Transverse colon (tissue), 4 donors: ENCODE measurements at places on chromosomes 12 and 14. TPM values are rescaled to one million over a fixed set of nuclear protein-coding genes. Genes with fewer than 3 reads are reported as not detected.

DNA sequence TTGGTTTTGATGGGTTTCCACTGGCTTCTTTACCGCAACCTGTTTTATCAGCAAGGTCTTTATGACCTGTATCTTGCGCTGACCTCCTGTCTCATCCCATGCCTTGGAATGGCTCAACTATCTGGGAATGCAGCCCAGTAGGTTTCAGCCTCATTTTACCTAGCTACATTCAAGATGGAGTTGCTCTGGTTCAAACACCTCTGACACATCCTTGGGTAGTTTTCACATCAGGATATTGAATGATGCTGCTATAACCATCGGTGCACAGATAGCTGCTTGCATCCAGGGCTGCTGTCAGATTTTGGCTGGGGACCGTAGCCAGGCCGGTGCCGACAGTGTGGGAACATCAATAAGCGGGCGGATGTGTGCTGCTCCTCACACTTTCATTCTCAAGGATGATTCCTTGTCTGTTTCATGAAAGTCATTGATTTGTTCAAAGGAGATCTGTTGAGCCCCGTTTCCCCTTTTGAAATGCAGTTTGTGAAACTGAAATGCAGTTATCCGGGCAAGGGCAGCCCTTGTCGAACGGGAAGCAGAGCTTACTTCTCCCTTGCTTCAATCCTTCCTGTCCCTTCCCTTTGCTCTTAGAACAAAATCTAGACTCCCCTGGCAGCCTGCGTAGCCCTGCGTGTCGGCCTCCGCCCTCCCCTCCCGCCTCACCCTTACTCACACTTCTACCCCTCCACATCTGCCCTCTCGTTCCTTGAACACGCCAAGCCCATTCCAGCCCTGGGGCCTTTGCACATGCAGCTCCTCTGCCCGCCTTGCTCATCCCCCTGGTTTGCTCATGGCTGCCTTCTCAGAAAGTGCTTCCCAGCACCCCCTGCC, 49.2 kb upstream of the NCOR2 start:
- no peaks in the 10 kb centered on the region for H3K36me3 ChIP-seq
- no peak overlapping the region for H3K27ac ChIP-seq
- DNase-seq, result no peak
- no peaks in the 10 kb centered on the region for H3K27me3 ChIP-seq

The B3GNT4 gene
- 1.3 TPM for total RNA-seq

DNA sequence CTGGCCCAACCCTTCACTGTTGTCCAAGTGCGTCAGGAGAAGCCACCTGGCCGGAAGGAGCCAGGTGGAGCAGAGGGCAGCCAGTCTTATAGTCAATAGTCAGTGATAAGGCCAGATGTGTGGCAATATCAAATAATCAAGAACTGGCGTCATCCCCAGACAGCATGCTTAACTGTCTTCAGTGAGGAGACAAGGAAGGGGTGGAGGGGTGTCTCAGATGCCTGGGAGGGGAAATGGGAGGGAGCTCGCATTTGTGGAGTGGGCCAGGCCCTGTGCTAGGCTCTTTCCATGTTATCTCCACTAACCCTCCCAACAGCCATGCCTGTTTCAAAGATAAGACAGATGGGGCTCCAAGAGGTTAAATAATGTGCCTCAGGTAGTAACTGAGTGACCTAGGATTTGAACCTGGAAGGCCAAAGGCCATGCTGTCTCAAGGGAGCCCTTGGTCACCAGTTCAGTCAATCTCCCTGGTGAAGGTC, 48.9 kb upstream of the FOS start:
- no peak overlapping the region for H3K4me3 ChIP-seq
- peak; percentile 81 for DNase-seq
- H3K27me3 ChIP-seq, result no peaks in the 10 kb centered on the region

DNA sequence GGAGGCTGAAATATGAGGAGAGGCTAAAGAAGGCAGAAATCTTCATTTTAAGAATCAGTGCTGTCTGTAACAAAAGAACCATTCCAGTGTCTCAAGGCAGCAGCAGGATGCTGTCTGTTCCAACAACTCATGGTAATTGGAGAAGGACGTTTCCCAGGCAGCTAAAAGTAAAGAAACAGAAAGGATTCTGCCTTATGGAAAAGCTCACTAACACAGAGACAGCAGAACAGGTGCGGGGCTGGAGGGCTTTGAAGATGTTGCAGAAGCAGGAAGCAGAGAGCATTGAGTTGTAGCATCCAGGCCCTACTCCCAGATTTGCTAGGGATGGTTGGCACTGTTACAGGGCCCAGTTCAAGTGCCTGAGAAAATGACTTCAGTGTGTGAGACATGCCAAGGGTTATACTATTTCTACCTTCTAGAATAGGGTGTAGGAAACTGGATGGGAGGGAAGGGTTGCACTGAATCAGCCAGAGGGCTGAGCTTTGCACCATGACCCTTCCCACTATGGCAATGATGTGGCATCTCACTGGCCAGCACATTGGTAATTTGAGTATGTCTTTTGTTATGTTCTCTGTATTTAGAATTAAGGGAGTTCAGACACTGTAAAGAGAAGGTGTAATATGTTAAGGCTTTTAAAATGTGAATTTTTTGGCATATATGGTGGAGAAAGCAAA, 160.0 kb upstream of the FBXO33 start:
- no peak overlapping the region for H3K4me3 ChIP-seq
- H3K4me1 ChIP-seq, result no peaks in the 10 kb centered on the region
- H3K27me3 ChIP-seq, result no peaks in the 10 kb centered on the region

- peak; percentile 74 for DNase-seq
- H3K27me3 ChIP-seq, result no peaks in the 10 kb centered on the region
- H3K4me1 ChIP-seq, result no peaks in the 10 kb centered on the region
- H3K36me3 ChIP-seq, result no peaks in the 10 kb centered on the region
- no peak overlapping the region for H3K4me3 ChIP-seq
- peak overlapping the region; percentile 68 for H3K27ac ChIP-seq
Observed at GRCh38 chr14:50082784-50083466, 33.4 kb downstream of the VCPKMT start.

The SLC25A47 gene
- 0.32 TPM for total RNA-seq

DNA sequence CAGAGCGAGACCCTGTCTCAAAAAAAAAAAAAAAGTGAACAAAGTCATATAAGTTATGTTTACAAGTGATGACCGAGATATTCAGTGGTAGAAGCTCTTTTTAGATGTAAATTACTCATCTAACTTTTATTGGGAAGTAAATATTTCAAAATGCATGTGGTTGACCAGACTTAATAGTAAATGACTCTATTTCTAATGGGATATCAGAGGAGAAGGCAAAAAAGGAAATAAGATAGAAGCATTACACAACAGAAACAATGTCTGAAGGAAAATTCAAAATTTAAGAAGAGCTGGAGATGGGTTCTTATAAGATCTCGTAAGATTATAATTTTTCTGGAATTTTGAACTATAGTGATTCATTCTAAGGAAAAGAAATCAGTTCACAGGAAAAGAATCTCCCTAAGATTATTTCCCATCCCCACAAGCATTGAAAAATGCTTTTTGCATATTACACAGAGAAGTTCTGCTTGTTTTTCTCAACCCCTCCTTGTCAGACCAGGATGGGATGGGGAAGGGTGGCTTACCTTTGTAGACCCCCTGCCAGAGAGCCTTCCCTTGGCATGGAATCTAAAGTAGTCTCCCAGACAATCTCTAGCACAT, 63.1 kb upstream of the STK38L start:
- H3K27ac ChIP-seq, result peak overlapping the region; percentile 53
- peaks cover 14% of the 10 kb centered on the region for H3K4me1 ChIP-seq
- H3K27me3 ChIP-seq, result no peaks in the 10 kb centered on the region
- H3K4me3 ChIP-seq, result no peak overlapping the region

GRCh38 chr12:67595365-67595764, 53.2 kb upstream of the DYRK2 start:
- H3K27me3 ChIP-seq, result no peaks in the 10 kb centered on the region
- H3K4me1 ChIP-seq, result peaks cover 19% of the 10 kb centered on the region
- DNase-seq, result no peak
- no peak overlapping the region for H3K4me3 ChIP-seq
- no peak overlapping the region for H3K27ac ChIP-seq

- H3K27ac ChIP-seq, result no peak overlapping the region
- H3K4me1 ChIP-seq, result peaks cover 70% of the 10 kb centered on the region
- no peak for DNase-seq
- no peak overlapping the region for H3K4me3 ChIP-seq
Observed at GRCh38 chr12:124543052-124543589, 24.3 kb downstream of the NCOR2 start.

The TUNAR gene
- total RNA-seq, result not detected

DNA sequence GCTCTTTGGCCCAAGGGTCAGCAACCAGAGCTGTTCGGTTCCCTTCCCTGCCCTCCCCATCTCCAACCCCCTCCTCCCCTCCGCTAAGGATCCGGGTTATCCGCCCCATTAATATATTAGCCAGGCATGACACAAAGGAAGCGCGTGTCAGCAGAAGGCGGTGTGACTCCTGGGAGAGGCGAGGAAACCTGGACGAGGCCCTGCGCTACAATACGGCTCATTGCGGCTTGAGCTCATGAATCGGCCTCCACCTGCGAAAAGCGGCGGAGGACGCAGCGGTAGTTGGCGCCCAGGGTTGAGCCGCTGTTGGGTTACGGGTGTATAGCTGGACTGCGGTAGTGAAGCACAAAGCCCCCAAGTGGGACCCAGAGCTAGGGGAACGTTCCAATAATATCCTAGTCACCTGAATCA, 9.9 kb downstream of the FOXA1 start:
- peak overlapping the region; percentile 90 for H3K27ac ChIP-seq
- peaks cover 37% of the 10 kb centered on the region for H3K4me1 ChIP-seq
- peak; percentile 41 for DNase-seq
- peak overlapping the region; percentile 57 for H3K4me3 ChIP-seq

- H3K27me3 ChIP-seq, result peaks cover 89% of the 10 kb centered on the region
- DNase-seq, result no peak
- peaks cover 7% of the 10 kb centered on the region for H3K4me1 ChIP-seq
- no peak overlapping the region for H3K4me3 ChIP-seq
- H3K27ac ChIP-seq, result peak overlapping the region; percentile 31
Observed at GRCh38 chr12:1531654-1532374, 62.6 kb downstream of the FBXL14 start.

The KLRD1 gene
- 2.6 TPM for total RNA-seq

The B4GALNT1 gene
- total RNA-seq, result not detected

DNA sequence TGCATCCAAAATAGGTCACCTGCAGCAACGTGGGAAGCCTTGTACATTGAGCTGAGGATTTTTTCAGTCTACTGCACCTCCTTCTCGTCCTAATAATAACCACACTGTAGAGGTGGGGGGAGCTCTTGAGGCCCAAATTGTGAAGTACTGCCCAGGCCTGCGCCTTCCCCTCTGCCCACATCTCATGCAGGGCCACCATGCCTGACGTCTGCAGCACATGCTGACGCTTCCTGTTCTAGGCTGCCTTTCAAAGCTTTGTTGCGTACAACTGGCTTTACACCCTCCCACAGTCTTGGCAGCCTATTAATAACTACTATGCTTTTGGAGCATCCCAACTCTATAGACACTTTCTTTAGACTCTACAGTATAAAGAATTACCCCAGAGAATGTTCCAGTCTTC, 26.5 kb upstream of the TTC7B start:
- no peaks in the 10 kb centered on the region for H3K4me1 ChIP-seq
- H3K27me3 ChIP-seq, result no peaks in the 10 kb centered on the region
- no peak overlapping the region for H3K4me3 ChIP-seq
- no peaks in the 10 kb centered on the region for H3K36me3 ChIP-seq
- no peak overlapping the region for H3K27ac ChIP-seq

DNA sequence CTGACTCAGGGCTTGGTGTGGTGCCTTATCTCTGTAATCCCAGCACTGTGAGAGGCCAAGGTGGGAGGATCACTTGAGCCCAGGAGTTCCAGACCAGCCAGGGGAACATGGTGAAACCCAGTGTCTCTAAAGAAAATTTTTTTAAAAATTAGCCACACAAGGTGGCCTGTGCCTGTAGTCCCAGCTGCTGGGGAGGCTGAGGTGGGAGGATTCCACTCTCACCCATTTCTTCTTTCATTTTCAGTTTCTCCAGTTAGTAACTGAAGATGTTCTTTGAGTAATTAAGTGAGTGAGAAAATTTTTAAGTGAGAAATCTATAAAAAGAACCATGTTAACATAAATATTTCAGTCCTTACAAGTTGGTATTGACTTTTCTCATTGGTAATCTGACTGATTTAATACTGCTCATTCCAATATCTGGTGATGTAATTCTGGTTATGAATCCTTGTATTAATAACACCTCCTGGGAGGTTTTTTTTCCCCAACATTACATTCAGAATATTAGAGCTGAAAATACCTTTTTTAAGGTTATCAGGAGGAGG, 6.1 kb downstream of the METTL3 start:
- no peaks in the 10 kb centered on the region for H3K27me3 ChIP-seq
- H3K36me3 ChIP-seq, result no peaks in the 10 kb centered on the region
- DNase-seq, result no peak
- H3K4me3 ChIP-seq, result no peak overlapping the region
- H3K4me1 ChIP-seq, result peaks cover 19% of the 10 kb centered on the region

DNA sequence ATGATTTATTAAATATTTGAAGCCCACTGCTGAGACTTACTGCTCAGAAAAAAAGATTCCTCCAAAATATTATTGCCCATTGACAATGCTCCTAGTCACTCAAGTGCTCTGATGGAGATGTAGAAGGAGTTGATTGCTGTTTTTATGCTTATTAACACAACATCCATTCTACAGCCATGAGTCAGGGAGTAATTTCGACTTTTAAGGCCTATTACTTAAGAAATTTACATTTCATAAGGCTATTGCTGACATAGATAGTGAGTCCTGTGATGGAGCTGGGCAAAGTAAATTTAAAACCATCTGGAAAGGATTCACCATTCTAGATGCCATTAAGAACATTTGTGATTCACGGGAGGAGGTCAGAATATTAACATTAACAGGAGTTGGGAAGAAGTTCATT, 5.2 kb downstream of the KCNJ8 start:
- no peaks in the 10 kb centered on the region for H3K36me3 ChIP-seq
- H3K4me1 ChIP-seq, result no peaks in the 10 kb centered on the region
- H3K27me3 ChIP-seq, result peaks cover 4% of the 10 kb centered on the region
- H3K27ac ChIP-seq, result no peak overlapping the region
- no peak for DNase-seq
- no peak overlapping the region for H3K4me3 ChIP-seq

DNA sequence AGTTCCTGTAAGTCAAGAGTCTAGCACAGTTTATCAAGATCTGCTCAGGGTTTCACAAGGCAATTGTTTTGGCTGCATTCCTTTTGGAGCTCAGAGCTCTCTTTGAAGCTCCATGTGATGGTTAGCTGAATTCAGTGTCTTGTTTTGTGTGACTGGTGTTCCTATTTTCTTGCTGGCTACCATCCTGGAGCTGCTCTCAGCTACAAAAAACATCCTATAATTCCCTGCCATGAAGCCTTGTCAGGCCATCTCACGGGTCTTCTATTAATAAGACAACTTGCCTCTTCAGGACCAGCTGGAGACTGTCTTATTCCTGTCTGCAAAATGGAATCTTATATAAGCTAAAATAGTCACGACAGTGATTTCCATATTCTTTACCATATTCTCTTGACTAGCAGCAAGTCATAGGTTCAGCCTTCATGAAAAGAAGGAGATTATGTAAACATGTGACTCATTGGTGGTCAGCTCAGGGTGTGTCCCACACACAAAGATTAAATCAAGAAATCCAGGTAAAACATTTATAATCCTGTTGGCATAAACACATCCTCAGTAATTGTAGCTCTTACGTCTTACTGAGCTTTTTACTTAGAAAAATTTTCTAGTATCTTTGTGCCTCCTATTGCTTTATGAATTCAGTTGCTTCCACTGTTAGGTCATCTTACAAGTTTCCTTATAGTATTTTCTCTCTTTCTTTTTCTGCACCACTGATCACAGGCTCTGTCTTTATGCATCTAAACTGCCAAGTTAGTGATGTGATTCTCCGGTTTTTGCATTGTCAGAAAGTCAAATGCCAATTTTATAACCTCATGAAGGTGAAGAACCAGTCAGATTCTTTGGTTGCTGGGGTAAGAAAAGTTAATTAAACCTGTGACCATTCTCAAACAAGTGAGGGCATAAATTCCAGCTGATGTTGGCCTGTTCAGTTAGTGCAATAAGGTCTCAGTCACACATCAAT, 378.5 kb upstream of the MGAT4C start:
- no peak overlapping the region for H3K4me3 ChIP-seq
- H3K27me3 ChIP-seq, result no peaks in the 10 kb centered on the region
- DNase-seq, result no peak
- H3K36me3 ChIP-seq, result no peaks in the 10 kb centered on the region
- H3K27ac ChIP-seq, result no peak overlapping the region
